ENCODE measurements at places on chromosomes 5 and 9.
A peak's percentile ranks its signal among the peaks of the same experiment; 100 is the strongest.

GRCh38 chr5:135216471-135217343, 182.3 kb downstream of the MACROH2A1 start:
- DNase-seq, result peak; percentile 32

- no peak for DNase-seq
These were observed 13.9 kb upstream of the FNIP1 start for GRCh38 chr5:131810510-131811249.

DNA sequence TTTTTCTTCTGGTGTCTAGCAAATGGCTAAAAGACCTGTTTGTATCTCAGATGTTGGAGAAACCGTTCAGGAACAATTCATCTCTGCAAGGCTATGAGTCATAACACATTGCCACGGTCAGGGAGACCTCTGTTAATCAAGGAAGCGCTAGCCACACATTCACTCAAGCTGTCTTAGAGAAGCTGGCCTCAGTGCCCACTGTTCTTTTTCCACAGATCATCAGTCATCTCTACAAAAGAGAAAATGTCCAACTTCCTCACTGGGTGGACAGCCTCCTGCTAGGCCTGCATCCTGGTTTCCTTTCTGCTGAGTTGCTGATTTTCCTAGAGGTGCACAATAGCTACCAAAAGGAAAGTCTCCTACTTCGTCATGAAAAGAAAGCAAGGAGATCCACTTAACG, 360.5 kb downstream of the BNC2 start:
- no peak for DNase-seq

- peak; percentile 24 for DNase-seq
These were observed 395.6 kb downstream of the DMAC1 start for GRCh38 chr9:7403839-7404487.

DNA sequence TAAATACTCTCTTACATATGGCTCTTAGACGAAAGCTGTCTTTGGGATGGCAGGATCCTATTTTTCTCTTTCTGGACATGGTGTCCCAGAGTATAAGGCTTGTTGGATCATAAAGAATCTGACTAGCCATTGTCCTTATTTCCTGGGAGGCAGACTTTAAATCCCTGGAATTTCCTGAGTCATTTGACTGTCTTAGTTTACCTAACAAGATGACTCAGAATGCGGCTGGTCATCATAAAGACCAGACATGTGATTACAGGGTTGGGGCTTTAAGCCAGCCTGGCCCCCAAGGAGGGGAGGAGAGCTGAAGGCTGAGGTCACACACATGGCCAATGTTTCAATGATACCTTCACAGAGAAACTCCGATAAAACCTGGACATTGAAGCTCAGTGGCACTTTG, 37.2 kb downstream of the FAM240B start:
- DNase-seq, result no peak

DNA sequence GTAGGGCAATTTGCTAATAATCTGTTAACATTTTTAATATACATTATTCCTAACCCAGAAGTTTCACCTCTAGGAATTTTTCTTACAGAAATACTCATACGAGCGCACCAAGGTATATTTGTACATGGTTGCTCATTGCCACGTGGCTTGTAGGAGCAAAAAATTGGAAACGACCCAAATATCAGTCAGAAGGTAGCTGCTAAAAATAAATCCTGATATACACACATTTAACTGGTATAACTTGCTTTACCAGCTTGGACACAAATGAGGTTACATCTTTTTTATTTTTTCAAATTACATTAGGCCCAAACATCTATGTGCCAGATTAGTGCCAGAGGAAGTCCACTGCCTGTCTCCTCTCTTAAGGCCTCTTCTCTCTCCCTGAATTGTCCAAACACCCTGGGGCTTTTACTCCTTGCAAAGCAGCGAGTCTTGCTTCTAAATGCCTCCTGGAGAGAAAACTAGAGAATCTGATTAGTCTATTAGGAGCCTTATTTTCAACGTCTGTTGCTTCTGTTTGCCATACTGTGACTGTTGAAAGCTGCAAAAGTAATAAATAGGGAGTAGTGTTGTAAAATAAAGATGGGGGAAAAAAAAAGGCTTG, 92.0 kb upstream of the SSBP2 start:
- no peak for DNase-seq

- no peak for DNase-seq
These were observed 42.5 kb downstream of the CEMIP2 start for GRCh38 chr9:71725590-71726338.

- no peak for DNase-seq
These were observed 109.4 kb upstream of the MVB12B start for GRCh38 chr9:126217250-126217653.

GRCh38 chr5:74672215-74672877, 12.7 kb upstream of the HEXB start:
- DNase-seq, result no peak

DNA sequence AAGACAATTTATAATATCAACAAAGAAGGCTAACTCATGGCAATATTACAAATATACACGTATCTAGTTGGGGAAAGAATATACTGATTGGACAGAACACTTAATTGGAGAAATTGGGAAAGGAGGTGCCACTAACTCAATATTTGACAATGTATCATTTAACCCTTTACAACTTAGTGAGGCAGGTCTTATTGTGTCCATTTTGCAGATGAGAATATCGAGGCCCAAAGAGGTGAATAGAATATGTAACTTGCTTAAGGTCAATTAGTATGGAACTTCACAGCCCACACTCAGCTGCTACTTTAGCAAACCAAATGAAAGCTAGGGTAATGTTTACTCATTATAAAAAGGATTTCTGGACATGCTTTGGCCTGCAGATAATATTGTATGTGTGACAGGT, 46.2 kb downstream of the COMMD10 start:
- DNase-seq, result no peak

DNA sequence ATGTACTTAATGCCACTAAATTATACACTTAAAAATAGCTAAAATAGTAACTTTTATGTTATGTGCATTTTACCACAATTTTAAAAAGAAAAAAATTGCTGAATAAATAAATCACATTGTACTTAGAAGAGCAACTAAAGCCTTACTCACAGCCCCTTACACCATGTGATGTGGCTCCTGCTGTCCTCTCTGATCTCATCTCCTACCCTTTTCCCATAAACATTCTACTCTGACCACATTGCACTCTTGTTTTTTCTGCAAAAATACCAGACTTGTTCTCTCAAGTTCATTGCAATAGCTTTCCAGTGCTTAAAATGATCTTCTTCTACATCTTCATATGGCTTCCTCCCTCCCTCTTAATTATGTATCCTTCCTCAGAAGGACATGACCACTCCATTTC, 268.4 kb downstream of the ELAVL2 start:
- DNase-seq, result no peak

DNA sequence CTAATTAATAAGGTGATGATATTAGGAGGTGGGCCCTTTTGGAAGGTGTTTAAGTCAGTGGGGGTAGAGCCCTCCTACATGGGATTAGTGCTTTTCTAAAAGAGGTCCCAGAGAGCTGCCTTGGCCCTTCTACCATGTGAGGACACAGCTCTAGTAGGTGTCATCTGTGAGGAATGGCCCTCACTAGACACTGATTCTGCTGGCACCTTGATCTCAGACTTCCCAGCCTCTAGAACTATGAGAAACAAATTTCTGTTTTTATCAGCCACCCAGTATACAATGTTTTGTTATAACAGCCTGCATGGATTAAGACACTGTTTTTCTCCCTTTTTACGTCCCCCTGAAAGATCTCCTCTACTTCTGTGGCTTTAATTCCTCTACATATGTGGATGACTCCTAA, 31.6 kb downstream of the ACER2 start:
- no peak for DNase-seq

DNA sequence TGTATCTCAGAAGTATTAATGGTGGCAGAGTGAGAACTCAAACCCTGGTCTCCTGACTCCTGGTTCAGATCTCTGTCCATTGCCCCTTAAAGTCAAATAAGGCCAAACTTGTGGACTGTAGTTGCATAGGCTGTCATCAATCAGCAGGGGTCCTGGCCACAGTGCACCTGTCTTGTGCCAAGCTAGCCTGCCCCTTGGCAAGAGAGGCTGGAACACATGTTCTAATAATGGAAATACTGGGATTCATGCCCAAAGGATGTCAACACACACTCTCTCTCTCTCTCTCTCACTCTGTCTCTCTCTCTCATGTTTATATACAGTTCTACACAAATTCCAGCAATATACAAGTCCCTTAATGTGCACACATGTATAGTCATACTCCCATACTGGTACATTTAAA, 44.3 kb downstream of the GLRA1 start:
- DNase-seq, result no peak

GRCh38 chr9:37812773-37813379, 12.3 kb downstream of the DCAF10 start:
- DNase-seq, result no peak

- DNase-seq, result no peak
These were observed 95.0 kb upstream of the DAP start for GRCh38 chr5:10856071-10856470.

- no peak for DNase-seq
These were observed 313.6 kb upstream of the PIK3R1 start for GRCh38 chr5:67901814-67902496.

- DNase-seq, result no peak
These were observed 773.4 kb downstream of the BRINP1 start for GRCh38 chr9:118595719-118596305.

DNA sequence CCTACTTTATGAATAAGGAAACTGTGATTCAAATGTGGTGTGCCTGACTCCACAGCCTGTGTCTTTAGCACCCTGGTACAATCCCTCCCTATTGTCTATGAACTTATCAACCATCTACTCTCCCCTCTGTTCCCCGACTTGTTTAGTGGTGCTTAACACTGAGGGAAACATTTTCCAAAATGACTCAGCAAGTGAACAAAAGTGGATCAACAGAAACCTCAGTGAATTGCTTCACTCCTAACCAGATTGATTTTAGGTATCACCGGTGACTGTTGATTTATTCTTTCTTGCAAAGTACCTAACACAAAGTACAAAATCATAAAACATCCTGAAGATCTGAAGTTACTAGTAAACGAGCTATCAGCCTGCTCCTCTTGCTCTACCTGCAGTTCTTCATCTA, 42.1 kb upstream of the RAPGEF6 start:
- no peak for DNase-seq

DNA sequence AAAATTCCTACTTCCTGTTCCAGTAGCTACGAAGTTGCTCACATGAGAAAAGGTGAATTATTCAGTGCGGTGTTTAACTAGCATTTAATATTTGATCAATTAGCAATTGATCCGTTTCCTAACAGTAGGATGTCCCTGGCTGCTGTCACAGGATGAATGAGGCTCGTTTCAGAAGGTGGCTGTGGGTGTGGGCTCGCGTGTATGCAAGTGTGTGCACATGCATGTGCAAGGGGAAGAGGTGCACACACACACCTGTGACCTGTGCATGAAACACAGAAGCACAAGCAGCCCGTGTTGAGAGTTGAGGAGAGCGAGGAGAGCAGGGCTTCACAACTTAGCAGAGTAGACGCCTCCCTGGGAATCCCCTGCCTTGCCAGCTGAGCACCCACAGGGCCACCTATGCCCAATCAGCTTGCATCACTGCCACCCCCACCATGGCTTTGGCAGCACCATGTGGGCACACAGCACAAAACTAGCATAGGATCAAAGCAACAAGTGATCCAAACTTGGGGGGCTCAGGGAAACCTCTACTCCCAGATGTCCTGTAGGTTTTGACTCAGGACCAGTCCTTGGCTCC, 107.2 kb downstream of the C5orf15 start:
- no peak for DNase-seq

GRCh38 chr9:124940521-124940893, 376 bp downstream of the GOLGA1 start:
- no peak for DNase-seq

DNA sequence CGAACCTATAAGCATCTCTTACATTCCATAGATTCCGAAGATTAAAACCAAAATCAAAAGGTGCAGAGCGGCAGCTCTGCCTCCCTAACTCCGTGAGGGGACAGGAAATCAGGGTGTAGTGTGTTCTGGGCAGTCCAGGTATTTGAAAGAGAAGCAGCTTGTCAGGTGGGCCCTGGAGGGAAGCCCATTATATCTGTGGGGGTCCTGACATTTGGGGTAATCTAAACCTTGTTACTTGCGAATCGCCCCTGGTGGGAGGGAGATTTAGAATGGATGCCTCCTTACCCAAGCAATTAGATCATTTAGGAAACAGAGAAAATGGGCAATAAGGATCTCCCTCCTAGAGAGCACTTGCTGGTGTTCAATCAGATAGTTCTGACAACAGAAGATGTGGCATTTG, 126.9 kb downstream of the EFNA5 start:
- no peak for DNase-seq

DNA sequence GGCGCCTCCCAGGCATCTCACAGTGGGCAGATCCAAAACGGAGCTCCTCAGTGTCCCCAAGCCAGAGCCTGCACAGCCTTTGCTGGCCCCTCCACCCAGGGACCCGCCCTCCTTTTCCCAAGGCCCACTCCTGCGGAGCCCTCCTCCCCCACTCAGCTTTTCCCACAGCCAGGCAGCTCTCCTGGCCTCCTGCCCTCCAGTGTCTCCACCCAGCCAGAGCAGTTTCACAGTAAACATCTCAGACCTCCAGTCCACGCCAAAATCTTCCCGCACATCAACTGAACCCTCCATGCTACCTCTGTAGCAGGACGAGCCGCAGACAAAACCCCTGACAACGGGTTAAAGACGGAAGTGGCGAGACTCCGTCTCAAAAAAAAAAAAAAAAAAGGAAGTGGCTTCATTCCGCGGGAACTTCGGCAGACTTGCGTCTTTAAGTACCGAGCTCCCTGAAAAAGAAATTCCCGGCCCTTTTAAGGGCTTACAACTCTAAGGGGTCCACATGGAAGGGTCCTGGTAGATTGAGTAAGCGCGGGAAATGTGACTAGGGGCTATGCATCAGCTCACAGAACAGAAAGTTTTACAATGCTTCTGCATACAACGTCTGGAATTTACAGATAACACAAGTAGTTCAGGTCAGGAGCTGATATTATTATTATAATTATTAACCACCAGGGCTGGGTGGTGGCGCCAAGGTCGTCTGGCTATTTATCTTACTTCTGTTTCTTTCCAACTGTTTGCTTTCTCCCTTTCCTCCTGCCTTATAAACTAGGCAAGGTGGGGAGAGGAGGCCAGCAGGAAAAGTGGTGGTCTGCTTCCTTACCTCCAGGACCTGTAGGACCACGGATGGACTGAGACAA, 11.4 kb upstream of the GRIN1 start:
- no peak for DNase-seq

DNA sequence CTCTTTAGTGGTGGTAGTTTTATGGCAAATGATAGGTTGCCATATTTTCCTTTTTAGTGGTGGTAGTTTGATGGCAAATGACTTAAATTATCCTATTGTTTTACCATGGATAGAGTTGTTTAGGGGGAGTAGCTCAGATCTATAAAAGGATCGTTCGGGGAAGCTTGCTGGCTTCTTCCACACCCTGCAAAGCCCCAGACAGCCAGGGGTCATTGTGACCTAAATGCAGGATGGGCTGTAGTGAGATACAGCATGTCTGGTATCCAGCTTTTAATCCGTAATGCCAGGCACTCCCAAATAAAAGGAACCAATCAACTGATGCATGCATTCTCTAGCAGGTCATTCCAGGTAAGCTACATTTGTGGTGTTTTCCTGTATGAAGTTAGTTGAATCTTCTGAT, 67.1 kb downstream of the PRR16 start:
- no peak for DNase-seq

- DNase-seq, result no peak
These were observed 311.9 kb upstream of the TRPC7 start for GRCh38 chr5:136677217-136677616.
